ENCODE measurements at places on chromosomes 16 and 17. TPM values are rescaled to one million over a fixed set of nuclear protein-coding genes. Genes with fewer than 3 reads are reported as not detected.

Gene CDH5
- 28.0 TPM for total RNA-seq

Gene SLC5A11
- 0.20 TPM for total RNA-seq

DNA sequence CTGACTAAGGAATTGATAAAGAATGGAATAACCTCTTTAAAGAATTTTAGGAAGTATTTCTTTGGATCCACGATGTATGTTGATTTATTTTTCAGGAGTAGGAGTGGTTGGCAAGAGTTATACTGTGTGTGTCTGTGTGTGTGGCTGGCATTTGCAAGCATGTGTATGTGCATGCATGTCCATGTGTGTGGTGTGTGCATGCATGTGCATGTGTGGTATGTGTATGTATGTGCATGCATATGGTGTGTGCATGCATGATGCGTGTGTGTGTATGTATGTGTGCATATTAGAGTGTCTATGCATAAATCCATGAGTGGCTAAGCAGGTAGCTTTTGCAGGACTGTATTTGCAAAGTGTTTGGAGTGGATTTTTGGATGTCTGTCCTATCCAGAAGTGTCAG, 120.8 kb downstream of the HS3ST2 start:
- H3K27ac ChIP-seq, result no peak overlapping the region
- no peak overlapping the region for H3K4me3 ChIP-seq
- peaks cover 6% of the 10 kb centered on the region for H3K27me3 ChIP-seq
- no peaks in the 10 kb centered on the region for H3K36me3 ChIP-seq
- no peak for DNase-seq

Gene TRPV2
- total RNA-seq, result 2.9 TPM

GRCh38 chr17:51423421-51424160, 163.2 kb downstream of the UTP18 start:
- H3K27ac ChIP-seq, result no peak overlapping the region
- H3K27me3 ChIP-seq, result no peaks in the 10 kb centered on the region
- no peaks in the 10 kb centered on the region for H3K36me3 ChIP-seq
- DNase-seq, result no peak
- H3K4me3 ChIP-seq, result no peak overlapping the region
- no peaks in the 10 kb centered on the region for H3K4me1 ChIP-seq

All from gastrocnemius medialis (tissue), 4 donors.